ENCODE measurements at places on chromosomes 1 and 21. TPM values are rescaled to one million over a fixed set of nuclear protein-coding genes. Genes with fewer than 3 reads are reported as not detected.
A peak's percentile ranks its signal among the peaks of the same experiment; 100 is the strongest.

CRP gene
- not detected for total RNA-seq

REN gene
- total RNA-seq: not detected

PRRX1 gene
- 26.9 TPM for total RNA-seq

PLA2G5 gene
- 23.9 TPM for total RNA-seq

IRF6 gene
- total RNA-seq: 0.84 TPM

PDE9A gene
- total RNA-seq: 46.4 TPM

SGIP1 gene
- total RNA-seq: 16.2 TPM

- H3K4me1 ChIP-seq: peaks cover 44% of the 10 kb centered on the region
- H3K36me3 ChIP-seq: no peaks in the 10 kb centered on the region
- DNase-seq: no peak
- H3K27ac ChIP-seq: no peak overlapping the region
These were observed 7.2 kb upstream of the SEMA4A start for GRCh38 chr1:156146020-156146768.

DNA sequence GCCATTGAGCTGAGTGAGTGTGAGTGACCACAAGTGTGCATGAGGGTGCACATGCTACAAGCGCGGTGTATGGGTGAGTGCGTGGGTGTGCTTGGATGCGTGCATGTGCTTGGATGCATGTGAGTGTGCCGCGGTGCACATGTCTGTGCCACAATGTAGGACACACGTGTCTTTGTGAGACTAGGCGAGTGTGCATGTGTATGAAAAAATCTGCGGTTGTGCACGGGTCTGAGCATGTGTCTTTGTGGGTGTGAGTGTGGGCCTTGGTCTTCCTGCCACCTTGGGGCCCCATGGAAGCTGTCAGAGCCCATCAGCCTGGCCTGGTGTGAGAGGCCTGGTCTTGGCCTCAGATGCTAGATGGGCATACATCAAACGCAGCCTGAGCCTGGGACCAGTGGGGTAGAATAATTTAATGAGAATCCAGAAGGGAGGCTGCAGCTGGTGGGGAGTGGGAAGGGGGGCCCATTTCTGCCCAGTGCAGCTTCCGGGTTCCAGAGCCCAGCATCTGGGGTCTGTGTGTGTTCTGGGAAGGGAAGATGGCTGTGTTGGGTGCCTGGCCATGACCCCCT lies 103.9 kb upstream of the SLC2A1 start:
- no peaks in the 10 kb centered on the region for H3K36me3 ChIP-seq
- H3K27ac ChIP-seq: no peak overlapping the region
- no peak overlapping the region for H3K4me3 ChIP-seq

- DNase-seq: no peak
- no peaks in the 10 kb centered on the region for H3K36me3 ChIP-seq
- H3K4me1 ChIP-seq: peaks cover 23% of the 10 kb centered on the region
- H3K27me3 ChIP-seq: no peaks in the 10 kb centered on the region
These were observed 658.5 kb upstream of the ADGRL2 start for GRCh38 chr1:81142099-81142826.

DNA sequence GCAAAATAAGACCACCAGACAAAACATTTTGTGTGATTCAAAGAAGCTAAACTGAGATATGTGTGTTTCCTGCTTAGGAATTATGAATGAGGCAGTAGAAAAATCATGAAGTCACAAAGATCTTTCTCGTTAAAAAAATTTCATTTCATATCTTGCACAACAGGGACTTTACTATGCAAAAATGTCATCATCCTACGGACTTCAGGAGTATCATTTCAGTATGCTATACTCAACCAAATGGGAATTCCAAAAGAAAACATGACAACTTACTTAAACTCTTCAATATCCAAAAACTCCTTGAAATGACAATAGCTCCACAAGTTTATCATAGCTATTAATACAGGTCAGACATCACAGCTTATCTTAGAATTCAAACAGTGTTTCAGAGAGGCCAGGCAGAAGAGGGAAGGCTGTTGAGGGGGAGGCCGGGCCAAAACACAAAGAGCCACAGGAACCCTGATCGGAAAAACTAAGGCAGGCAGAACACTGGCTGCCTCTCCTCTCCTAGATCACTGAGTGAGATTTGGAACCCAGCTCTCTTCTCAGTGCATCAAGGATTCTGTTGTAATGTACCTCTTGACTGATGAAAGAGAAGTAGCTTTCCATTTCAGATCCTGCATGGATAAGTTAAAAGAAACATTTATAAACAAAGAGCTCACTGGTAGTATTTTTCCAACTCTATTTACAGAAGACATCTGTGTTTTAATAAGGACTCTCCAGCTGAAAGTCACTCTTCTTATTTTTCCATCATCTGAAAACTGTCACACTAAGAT lies 66.9 kb downstream of the TESK2 start:
- no peaks in the 10 kb centered on the region for H3K4me1 ChIP-seq
- no peaks in the 10 kb centered on the region for H3K36me3 ChIP-seq
- no peaks in the 10 kb centered on the region for H3K27me3 ChIP-seq
- DNase-seq: no peak
- H3K27ac ChIP-seq: no peak overlapping the region

DNA sequence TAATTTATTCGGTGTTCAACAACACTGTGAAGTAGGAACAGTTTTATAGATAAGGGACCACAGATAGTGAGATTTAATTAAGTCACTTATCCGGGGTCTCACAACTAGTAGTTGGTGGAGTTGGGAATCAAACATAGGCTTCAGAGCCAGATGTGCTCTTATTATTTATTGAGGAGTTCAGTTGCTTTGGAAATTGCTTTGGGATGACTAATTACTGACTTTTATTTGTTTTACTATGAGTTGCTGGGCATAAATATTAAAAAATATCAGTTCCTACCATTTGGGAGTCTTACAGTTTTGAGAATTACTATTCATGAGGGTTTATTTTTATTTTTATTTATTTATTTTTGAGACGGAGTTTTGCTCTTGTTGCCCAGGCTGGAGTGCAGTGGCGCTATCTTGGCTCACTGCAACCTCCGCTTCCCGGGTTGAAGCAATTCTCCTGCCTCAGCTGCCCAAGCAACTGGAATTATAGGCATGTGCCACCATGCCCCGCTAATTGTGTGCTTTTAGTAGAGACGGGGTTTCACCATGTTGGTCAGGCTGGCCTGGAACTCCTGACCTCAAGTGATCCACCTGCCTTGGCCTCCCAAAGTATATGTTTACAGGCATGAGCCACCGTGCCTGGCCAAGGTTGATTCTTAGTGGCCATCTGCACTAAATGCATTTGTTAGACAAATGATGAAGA lies 27.7 kb downstream of the THRAP3 start:
- peaks cover 3% of the 10 kb centered on the region for H3K36me3 ChIP-seq
- no peak overlapping the region for H3K4me3 ChIP-seq
- H3K4me1 ChIP-seq: peaks cover 93% of the 10 kb centered on the region
- no peaks in the 10 kb centered on the region for H3K27me3 ChIP-seq
- peak overlapping the region; percentile 48 for H3K27ac ChIP-seq
- DNase-seq: no peak

GRCh38 chr1:231049121-231049979 lies 9.3 kb upstream of the FAM89A start:
- H3K27ac ChIP-seq: no peak overlapping the region
- H3K4me3 ChIP-seq: no peak overlapping the region
- no peaks in the 10 kb centered on the region for H3K4me1 ChIP-seq
- DNase-seq: no peak
- no peaks in the 10 kb centered on the region for H3K27me3 ChIP-seq
- no peaks in the 10 kb centered on the region for H3K36me3 ChIP-seq

- H3K4me1 ChIP-seq: no peaks in the 10 kb centered on the region
These were observed 378.8 kb upstream of the PRMT6 start for GRCh38 chr1:106677721-106678120.

DNA sequence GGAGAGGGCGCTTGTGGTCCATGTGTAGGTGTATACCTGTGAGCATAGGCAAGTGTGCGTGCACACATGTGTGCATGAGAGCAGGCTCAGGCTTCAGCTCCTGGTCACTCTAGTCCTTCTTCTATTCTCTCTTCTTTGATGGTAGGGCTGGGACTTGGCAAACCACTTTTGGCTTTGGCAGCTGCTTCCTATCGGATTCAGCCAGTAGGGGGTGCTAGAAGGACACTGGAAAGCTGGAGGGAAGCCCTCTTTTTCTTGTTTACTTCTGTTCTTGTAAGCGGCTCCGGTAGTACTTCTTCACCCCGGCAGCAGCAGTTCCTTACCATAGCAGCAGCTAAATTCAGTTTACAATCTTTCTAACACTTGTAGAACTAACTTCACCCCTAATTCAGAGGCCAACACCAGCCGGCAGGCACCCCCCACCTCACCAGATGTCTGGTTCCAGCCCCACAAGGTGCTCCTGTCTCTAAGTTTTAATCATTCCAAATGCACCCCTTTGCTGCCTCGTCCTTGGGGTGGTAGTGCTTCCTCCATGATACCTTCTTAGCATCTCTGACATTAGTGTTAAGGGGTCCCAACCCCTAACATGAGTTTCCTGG lies 25.1 kb downstream of the NENF start:
- H3K27ac ChIP-seq: no peak overlapping the region
- no peak for DNase-seq
- H3K4me1 ChIP-seq: peaks cover 25% of the 10 kb centered on the region
- H3K4me3 ChIP-seq: no peak overlapping the region
- no peaks in the 10 kb centered on the region for H3K27me3 ChIP-seq

GRCh38 chr1:85359874-85360721 lies 83.7 kb upstream of the BCL10 start:
- no peaks in the 10 kb centered on the region for H3K36me3 ChIP-seq
- H3K27me3 ChIP-seq: no peaks in the 10 kb centered on the region
- no peak overlapping the region for H3K27ac ChIP-seq
- peaks cover 19% of the 10 kb centered on the region for H3K4me1 ChIP-seq
- no peak overlapping the region for H3K4me3 ChIP-seq

DNA sequence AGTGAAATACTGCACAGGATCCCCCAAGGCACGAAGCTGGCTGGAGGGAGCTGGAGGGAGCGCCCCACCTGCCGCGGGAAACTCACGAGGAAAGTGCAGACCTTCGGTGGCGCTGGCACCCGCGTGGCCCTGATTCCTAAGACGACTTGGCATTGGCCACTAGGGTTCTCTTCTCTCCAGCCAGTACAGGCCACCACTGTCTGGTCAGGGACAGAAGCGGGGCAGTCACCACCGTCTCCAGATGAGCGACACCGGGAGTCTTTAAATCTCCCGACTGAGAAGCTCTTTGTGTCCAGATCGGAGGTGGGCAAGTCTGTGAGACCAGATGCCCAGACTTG lies 19.2 kb upstream of the CHIA start:
- no peak overlapping the region for H3K4me3 ChIP-seq
- peaks cover 13% of the 10 kb centered on the region for H3K27me3 ChIP-seq
- H3K36me3 ChIP-seq: no peaks in the 10 kb centered on the region
- DNase-seq: no peak
- H3K4me1 ChIP-seq: peaks cover 8% of the 10 kb centered on the region

- H3K4me1 ChIP-seq: peaks cover 60% of the 10 kb centered on the region
- H3K4me3 ChIP-seq: peak overlapping the region; percentile 24
- no peaks in the 10 kb centered on the region for H3K27me3 ChIP-seq
- no peak for DNase-seq
- H3K27ac ChIP-seq: peak overlapping the region; percentile 52
These were observed 114.9 kb downstream of the VPS13D start for GRCh38 chr1:12344596-12345349.

DNA sequence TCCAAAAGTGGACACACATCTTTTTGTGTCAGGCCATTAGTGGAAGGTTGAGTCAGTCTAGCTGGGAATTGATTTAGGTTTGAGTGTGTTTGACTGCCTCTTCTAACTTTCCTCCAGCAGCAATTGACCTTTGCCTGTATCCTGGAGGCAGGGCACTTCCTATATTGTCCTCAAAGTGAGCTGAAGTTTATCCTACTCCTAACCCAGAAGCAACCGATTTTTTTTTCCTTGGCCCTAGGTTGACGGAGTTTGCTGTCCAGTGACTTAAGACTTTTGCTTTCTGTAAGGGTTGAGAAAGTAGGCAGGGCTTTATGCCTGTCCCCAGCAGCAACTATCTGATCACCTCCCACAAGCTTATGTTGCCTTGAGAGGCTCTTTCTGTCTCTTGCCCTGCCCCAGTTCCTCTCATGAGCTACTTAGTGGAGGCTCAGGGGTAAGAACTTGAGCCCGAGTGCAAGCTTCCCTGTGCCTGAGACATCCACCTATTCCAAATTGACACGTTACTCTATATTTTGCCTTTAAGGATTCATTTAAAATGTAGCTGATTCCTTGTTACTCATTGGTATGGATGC lies 30.9 kb downstream of the SLC35F3 start:
- H3K27ac ChIP-seq: no peak overlapping the region
- DNase-seq: no peak
- H3K4me1 ChIP-seq: no peaks in the 10 kb centered on the region
- H3K27me3 ChIP-seq: no peaks in the 10 kb centered on the region

DNA sequence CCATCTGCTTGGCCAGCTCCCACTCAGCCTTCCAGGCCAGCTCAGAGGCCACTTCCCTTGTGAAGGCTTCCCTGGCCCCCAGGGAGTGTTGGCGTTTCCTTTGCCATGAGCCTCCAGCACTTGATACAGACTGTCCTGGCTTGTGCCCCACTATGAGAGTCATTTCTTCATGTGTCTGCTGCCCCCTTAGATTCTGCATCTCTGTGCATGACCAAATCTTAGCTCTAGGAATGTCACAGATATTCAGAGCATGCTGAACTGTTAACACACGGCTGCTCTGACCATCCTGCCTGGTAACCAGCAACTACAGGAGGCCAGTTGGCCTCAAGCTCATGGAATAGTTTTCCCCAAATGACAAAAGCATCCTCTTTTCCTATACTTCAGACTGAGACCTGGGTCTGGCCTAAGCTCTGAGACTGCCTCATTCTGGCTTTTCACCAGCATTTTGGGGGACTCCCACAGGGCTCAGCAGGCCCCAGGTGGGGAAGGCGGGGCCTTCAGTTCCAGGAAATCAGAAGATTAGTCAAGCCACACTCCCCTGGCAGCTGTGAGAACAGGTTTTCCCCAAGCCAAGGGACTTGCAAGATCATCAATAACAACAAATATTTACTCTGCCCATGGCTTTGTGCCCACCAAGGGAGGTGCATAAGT lies 182.6 kb upstream of the EDN2 start:
- H3K36me3 ChIP-seq: no peaks in the 10 kb centered on the region
- peaks cover 5% of the 10 kb centered on the region for H3K4me1 ChIP-seq
- H3K27me3 ChIP-seq: no peaks in the 10 kb centered on the region
- no peak overlapping the region for H3K27ac ChIP-seq
- no peak for DNase-seq
- H3K4me3 ChIP-seq: no peak overlapping the region

GRCh38 chr1:192689459-192689858 lies 53.5 kb downstream of the RGS13 start:
- no peak overlapping the region for H3K27ac ChIP-seq
- no peaks in the 10 kb centered on the region for H3K27me3 ChIP-seq
- no peaks in the 10 kb centered on the region for H3K36me3 ChIP-seq
- DNase-seq: no peak
- H3K4me1 ChIP-seq: no peaks in the 10 kb centered on the region

GRCh38 chr1:1020000-1020404 lies at the start of gene AGRN:
Gene AGRN (plus strand): TSS chr1:1020120. CDS start chr1:1020173, 53 bp downstream.
- H3K4me1 ChIP-seq: peaks cover 62% of the 10 kb centered on the region
- H3K27me3 ChIP-seq: no peaks in the 10 kb centered on the region
- peak within 1 kb of the TSS; percentile 80 for H3K4me3 ChIP-seq
- H3K27ac ChIP-seq: peak within 1 kb of the TSS; percentile 96

GRCh38 chr1:65729259-65729658 lies 63.4 kb upstream of the PDE4B start:
- no peak for DNase-seq
- no peak overlapping the region for H3K4me3 ChIP-seq
- no peaks in the 10 kb centered on the region for H3K4me1 ChIP-seq
- no peaks in the 10 kb centered on the region for H3K27me3 ChIP-seq
